ENCODE measurements at places on chromosomes 6 and 20.

GRCh38 chr6:99241905-99242534, 107.5 kb downstream of the FAXC start:
- no peak for DNase-seq

- no peak for DNase-seq
Measured at GRCh38 chr6:128078276-128078675, 177.4 kb upstream of the THEMIS start.

DNA sequence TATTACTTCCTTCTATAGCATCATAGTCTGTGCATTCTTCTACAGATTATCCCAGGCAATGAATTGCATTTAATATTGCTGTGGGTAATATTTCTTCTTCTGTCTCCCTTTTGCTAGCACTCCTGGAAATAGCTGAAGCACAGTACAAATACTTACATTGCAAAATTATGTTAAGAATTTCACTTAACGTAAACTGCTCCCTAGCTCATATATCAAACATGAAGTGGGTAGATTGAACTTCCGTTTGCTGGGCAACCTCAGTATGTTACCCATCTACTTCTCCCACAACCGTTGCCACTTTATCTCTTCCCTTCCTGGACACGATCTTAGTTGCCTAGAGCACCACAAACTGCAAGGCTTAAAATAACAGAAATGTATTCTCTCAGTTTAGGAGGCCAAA, 963.3 kb downstream of the KIF16B start:
- DNase-seq: no peak

GRCh38 chr6:111865909-111866546, 7.2 kb downstream of the FYN start:
- DNase-seq: no peak
